ENCODE measurements at places on chromosomes 7 and 10.

- H3K36me3 ChIP-seq: peaks cover 4% of the 10 kb centered on the region
- H3K4me1 ChIP-seq: no peaks in the 10 kb centered on the region
- H3K27me3 ChIP-seq: no peaks in the 10 kb centered on the region
- no peak overlapping the region for H3K4me3 ChIP-seq
Measured at GRCh38 chr7:70640266-70640833, 491.6 kb upstream of the GALNT17 start.

DNA sequence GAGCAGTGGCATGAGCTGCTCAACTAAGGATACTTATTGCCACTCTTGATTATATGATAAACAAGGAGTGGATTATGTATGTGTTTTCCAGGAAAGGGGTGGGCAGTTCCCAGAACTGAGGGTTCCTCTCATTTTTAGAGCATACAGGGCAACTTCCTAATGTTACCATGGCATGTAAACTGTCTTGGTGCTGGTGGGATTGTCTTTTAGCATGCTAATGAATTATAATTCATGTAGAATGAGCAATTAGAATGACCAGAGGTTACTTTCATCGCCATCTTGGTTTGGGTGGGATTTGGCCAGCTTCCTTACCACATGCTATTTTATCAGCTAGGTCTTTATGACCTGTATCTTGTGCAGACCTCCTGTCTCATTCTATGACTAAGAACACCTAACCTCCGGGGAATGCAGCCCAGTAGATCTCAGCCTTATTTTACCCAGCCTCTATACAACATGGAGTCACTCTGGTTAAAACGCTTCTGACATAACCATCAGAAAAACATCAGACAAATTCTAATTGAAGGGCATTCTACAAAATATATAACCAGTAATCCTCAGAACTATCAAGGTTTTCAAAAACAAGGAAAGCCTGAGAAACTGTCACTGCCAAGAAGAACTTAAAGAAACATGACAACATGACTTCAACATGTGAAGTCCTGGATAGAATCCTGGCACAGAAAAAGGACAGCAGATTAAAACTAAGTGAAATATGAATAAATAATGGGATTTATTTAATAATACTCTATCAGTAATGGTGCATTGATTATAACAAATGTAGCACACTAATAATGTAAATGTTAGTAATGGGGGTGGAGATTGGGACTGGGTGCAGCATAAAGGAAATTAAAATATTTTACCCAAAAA is 365.0 kb downstream of the SEMA3D start:
- no peak for DNase-seq
- H3K4me1 ChIP-seq: no peaks in the 10 kb centered on the region
- H3K27me3 ChIP-seq: no peaks in the 10 kb centered on the region
- no peaks in the 10 kb centered on the region for H3K36me3 ChIP-seq
- H3K4me3 ChIP-seq: no peak overlapping the region
- H3K27ac ChIP-seq: no peak overlapping the region

GRCh38 chr7:100352984-100353684 is 4.8 kb upstream of the PILRB start:
- H3K4me3 ChIP-seq: no peak overlapping the region
- H3K27ac ChIP-seq: peak overlapping the region; percentile 1
- H3K27me3 ChIP-seq: no peaks in the 10 kb centered on the region
- no peaks in the 10 kb centered on the region for H3K4me1 ChIP-seq

DNA sequence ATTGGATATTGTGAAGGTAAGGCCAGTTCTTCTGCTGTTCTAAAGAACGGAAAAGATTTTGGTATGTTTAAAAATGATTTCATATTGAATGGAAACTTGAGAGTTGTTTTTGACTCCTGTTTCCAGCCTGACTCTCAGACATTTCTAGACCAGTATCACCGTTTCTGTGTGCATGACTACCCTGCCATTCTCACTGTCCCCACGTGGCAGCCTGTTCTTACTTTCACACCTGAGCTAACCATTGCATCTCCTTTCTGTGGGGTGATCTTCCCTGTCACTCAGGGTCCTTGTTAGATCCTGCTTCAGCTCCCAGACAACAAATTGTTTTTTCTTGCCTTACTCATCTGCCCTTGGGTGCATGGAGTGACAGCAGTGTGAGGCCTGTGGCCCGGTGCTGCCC is 38.9 kb downstream of the GLRX3 start:
- no peak for DNase-seq
- H3K4me3 ChIP-seq: no peak overlapping the region
- H3K27ac ChIP-seq: no peak overlapping the region
- H3K27me3 ChIP-seq: peaks cover 2% of the 10 kb centered on the region
- H3K4me1 ChIP-seq: peaks cover 2% of the 10 kb centered on the region

DNA sequence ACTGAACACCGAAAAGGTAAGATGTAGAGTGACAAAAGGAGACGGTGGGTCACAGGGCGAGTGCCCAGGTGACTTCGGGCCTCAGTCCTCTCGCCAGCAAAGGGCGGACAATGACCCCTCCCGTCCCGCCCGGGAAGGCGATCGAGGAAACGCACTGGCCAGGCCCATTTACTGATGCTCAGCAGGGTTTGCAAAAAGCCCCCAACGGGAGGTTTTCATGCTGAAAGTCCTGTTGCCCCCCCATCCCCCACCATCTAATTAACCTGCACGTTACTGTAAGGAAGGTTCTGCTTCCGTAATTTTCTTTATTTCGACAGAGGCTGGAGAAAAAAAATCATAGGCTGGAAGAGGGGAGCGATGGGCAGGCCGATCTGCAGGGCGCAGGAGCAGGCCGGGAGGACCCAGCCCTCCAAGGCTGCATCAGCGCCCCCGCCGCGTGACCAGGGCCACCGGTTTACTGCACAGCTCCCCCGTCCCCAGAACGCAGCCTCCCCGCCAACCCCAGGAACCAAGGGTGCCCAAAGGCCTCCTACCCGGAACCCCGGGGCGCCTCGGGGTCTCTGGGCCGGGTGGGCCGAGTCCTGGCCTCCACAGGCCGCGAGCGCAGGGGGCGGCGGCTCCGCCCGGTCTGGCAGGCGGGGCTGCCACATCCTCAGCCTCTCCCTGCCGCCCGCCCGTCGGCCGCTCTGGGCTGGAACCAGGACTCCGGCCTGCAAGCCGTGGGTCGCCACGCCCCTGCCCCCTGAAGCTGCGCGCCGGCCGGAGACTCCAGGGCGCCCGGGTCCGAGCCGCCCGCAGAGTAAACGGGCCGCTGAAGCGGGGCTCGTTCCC is 613 bp downstream of the OAT start:
- no peak overlapping the region for H3K27ac ChIP-seq
- peak; percentile 65 for DNase-seq
- H3K4me3 ChIP-seq: peak overlapping the region; percentile 71
- H3K36me3 ChIP-seq: no peaks in the 10 kb centered on the region
- peaks cover 11% of the 10 kb centered on the region for H3K4me1 ChIP-seq

GRCh38 chr10:72292223-72292691 is 18.5 kb downstream of the DDIT4 start:
- no peak overlapping the region for H3K4me3 ChIP-seq
- H3K36me3 ChIP-seq: no peaks in the 10 kb centered on the region
- no peak overlapping the region for H3K27ac ChIP-seq
- H3K4me1 ChIP-seq: peaks cover 5% of the 10 kb centered on the region

- H3K4me3 ChIP-seq: no peak overlapping the region
- H3K27ac ChIP-seq: no peak overlapping the region
- H3K36me3 ChIP-seq: no peaks in the 10 kb centered on the region
Measured at GRCh38 chr10:108629834-108630233, 1293.5 kb downstream of the XPNPEP1 start.

DNA sequence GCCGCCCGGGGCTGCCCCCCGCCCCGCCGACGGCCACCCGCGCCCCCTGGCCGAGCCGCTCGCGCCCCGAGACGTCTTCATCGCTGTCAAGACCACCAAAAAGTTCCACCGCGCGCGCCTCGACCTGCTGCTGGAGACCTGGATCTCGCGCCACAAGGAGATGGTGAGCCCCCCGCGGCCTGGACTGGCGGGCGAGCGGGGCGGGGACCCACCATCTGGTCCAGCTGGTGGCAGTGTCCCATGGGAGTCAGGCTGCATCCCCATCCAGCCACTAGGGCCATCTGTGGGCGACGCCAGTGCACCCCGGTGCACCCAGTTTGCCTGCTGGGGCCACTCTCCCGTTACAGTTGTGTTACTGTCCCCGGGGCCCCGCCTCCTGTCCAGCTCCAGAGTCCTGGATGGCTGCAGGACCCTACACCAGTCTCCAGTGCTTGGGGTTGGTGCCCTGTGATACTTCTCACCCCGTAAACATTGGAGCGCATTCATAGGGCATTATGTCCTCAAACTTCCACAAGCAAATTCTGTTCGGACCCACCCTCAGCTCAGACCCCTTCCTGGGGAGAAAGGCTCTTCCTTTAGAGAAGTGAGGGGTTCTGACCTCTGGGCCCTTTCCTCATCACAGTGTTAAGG is 672 bp downstream of the LFNG start:
- H3K36me3 ChIP-seq: no peaks in the 10 kb centered on the region
- H3K27me3 ChIP-seq: no peaks in the 10 kb centered on the region
- H3K27ac ChIP-seq: no peak overlapping the region
- peak overlapping the region; percentile 78 for H3K4me3 ChIP-seq
- H3K4me1 ChIP-seq: peaks cover 70% of the 10 kb centered on the region
- DNase-seq: no peak

DNA sequence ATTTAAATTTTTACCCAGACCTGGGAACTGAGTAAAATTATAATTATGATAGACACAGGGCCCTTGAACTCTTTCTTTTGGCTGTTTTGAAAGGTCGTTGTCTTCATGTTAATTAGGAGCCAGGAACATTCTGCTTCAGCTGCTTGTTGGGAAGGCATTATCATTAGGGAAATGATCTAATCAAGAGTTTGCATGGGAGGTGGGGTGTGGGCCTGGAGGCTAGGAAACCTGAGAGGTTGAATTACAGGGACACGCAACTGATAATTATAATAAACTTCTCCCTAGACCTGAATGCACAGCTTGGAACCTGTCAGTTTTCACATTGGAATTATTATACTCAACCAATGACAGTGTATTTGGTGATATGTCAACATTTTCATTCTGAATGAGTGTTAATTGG is 237.7 kb downstream of the CACNB2 start:
- H3K27me3 ChIP-seq: no peaks in the 10 kb centered on the region
- H3K4me3 ChIP-seq: no peak overlapping the region
- no peaks in the 10 kb centered on the region for H3K4me1 ChIP-seq

DNA sequence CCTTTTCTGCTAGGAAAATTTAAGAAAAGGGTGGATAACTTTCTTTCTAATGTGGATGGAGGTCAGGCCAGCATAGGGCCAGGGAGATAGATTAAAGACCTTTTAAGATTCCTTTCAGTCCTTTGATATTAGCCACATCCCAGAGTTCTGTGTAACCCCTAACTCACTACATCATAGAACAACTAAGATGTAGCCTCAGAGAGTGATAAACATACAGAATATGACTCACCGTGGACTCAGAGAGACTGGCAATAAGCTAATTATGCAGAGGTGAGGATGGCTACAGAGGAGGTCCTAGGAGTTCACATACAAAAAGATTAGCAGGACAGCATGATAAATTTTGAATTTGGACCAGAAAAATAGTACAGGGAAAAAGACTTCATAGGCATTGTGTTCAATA is 141.0 kb downstream of the AOAH start:
- H3K4me3 ChIP-seq: no peak overlapping the region
- peaks cover 2% of the 10 kb centered on the region for H3K36me3 ChIP-seq
- no peaks in the 10 kb centered on the region for H3K4me1 ChIP-seq
- no peak for DNase-seq
- H3K27me3 ChIP-seq: no peaks in the 10 kb centered on the region

DNA sequence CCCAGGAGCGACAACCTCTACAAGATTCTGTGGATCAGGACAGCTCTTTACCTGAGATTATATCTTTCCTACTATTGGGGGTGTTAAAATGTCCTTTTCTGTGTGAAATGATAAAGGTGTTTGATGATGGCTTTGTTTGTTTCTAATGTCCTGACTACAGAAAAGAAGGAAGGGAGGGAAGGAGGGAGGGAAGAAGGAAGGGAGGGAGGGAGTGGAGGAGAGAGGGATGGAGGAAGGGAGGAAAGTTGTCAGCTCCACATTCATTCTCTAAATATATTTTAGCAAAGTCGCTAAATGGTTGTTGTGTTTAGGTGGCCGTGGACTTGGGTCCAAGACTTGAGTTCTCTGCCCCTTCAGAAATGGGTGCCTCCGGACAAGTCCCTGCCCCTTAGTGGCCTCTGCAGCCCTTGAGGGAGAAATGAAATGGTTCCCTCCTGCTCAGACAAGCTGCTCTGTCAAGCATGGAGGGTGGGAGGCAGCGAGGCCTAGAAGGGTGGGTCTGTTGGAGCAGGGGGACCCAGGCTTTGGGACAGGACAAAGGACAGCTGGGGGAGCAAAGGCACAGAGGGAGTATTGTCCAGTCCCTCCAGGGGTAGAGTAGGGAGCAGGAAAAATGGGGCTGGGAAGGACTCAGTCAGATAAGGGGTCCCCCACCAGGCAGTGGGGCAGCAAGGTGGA is 4.4 kb downstream of the RGS10 start:
- no peaks in the 10 kb centered on the region for H3K27me3 ChIP-seq
- peaks cover 13% of the 10 kb centered on the region for H3K4me1 ChIP-seq
- H3K36me3 ChIP-seq: no peaks in the 10 kb centered on the region
- H3K4me3 ChIP-seq: peak overlapping the region; percentile 22
- no peak overlapping the region for H3K27ac ChIP-seq

DNA sequence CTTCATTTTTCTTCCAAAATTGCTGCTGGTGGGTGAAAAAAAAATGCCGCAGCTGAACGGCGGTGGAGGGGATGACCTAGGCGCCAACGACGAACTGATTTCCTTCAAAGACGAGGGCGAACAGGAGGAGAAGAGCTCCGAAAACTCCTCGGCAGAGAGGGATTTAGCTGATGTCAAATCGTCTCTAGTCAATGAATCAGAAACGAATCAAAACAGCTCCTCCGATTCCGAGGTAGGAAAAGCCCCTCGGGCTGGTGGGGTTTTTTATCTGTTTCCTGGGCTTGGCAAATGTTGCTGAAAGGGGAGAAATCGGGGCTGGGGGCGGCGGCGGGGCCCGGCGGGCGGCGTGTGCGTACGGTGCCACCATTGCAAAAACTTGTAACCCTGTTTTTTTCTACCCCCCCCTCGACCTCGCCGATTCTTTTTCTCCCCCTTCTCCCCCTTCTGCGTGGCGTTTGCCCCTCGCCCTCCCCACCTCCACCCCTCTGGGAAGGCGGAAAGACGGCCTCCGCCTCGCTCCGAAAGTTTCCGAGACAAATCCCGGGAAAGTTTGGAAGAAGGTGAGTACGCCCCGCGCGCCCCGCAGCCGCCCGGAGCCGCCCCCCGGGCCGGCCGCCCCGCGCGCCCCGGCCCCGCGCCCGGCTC is 789 bp downstream of the TCF7L2 start:
- H3K4me1 ChIP-seq: peaks cover 11% of the 10 kb centered on the region
- H3K4me3 ChIP-seq: peak overlapping the region; percentile 82
- peak; percentile 51 for DNase-seq
- peak overlapping the region; percentile 46 for H3K27ac ChIP-seq

GRCh38 chr10:74382663-74383062 is 231.6 kb downstream of the ADK start:
- H3K36me3 ChIP-seq: peaks cover 2% of the 10 kb centered on the region
- no peaks in the 10 kb centered on the region for H3K4me1 ChIP-seq
- no peak overlapping the region for H3K4me3 ChIP-seq
- no peak overlapping the region for H3K27ac ChIP-seq
- H3K27me3 ChIP-seq: no peaks in the 10 kb centered on the region
- DNase-seq: no peak

DNA sequence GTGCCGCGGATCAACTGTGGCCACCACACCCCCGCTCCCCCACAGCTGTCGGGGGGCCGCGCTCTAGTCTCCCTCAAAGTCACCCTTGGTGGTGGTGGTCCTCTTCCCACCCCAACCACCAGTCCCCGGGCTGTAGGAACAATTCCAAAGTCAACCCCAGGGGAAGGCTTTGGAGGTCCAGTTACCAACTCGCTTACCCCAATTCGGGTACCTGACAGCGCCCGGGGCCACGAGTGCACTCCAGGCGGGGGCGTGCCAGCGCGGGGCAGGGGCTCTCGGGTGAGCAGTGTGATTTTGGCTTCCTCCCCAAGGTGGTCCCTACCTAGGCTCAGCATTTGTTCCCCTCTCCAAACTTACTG is 584 bp upstream of the ZMIZ1 start:
- peak; percentile 58 for DNase-seq
- H3K36me3 ChIP-seq: no peaks in the 10 kb centered on the region
